Stimulated activated CD8-positive, alpha-beta memory T cell treated with anti-CD3 and anti-CD28 coated beads, Interleukin-7, amount 100 ng/mL, for 1 hour (primary cell): ENCODE measurements at places on chromosomes 16 and 17.

DNA sequence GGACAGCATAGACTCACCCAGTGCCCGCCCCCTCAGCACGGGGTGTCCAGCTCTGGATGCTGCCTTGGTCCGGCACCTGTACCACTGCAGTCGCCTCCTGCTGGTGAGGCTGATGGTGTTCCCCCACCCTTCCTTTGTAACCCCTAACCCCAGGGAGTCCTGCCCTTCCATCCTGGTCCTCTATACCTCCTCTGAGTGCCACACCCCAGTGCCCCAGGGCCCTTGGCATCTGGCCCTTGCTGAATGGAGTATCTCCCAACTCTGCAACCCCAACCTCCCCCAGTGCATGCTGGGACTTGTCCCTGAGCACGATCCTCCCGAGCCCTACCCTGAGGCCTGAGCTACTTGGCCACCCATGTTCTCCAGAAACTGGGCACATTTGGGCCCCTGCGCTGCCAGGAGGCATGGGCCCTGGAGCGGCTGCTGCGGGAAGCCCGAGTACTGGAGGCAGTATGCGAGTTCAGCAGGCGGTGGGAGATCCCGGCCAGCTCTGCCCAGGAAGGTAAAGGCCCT lies 15.8 kb downstream of the RIPOR1 start:
- no peak for DNase-seq

DNA sequence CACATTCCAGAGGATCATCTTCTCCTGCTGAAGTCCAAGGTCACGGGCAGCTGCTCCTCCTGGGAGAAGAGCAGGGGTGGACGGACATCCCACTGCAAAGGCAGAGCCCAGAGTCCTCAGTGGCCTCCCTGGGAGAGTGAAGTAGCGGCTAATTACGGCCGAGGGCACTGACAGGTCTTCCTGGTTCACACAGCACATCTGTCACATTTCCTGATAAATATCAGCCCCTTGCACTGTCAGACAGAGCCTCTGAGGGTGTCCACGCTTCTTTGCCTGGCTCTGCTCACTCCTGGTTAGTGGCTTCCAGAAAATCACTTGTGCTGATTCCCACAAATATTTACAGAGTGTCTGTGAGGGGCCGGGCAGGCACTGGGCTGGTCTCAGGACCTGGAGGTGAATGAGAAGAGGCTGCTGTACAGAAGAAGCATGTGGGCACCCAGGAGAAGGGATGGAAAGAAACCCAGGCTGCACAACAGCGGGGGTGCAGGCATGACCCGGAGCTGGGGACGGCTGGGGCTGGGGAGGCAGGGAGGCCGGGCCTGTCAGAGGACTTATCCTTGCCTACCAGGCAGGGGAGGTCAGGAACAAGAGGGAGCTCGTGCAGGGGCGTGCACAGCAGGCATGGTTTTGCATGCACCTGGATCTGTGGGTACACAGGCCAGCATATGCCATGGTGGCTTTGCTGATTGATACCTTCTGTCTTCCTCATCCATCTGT lies 258.2 kb upstream of the TNRC6C start:
- no peak for DNase-seq

- no peak for DNase-seq
Measured at GRCh38 chr16:65388592-65388991, 266.7 kb upstream of the CDH11 start.

GRCh38 chr16:85243308-85243707 lies 131.0 kb upstream of the CIBAR2 start:
- no peak for DNase-seq

GRCh38 chr17:65551267-65552040 lies 10.0 kb downstream of the AXIN2 start:
- no peak for DNase-seq

DNA sequence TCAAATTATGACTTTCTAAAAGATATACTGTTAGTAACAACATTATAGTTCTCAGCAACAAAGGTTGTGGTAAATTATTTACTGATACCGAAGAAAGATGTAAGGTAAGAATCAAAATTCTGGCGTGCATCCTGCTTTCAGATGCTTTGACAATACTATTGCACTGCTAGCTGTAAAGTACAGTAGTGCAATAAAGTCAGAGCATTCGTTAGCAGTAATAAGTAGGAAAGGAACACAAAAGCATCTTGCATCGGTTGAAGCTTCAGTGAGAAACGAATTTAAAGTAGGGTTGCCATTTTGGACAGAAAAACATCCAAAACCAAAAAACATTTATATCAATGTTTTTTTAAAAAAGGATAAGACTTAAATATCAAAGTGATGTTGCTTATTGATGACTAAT lies 4.0 kb downstream of the SKA2 start:
- DNase-seq = no peak

DNA sequence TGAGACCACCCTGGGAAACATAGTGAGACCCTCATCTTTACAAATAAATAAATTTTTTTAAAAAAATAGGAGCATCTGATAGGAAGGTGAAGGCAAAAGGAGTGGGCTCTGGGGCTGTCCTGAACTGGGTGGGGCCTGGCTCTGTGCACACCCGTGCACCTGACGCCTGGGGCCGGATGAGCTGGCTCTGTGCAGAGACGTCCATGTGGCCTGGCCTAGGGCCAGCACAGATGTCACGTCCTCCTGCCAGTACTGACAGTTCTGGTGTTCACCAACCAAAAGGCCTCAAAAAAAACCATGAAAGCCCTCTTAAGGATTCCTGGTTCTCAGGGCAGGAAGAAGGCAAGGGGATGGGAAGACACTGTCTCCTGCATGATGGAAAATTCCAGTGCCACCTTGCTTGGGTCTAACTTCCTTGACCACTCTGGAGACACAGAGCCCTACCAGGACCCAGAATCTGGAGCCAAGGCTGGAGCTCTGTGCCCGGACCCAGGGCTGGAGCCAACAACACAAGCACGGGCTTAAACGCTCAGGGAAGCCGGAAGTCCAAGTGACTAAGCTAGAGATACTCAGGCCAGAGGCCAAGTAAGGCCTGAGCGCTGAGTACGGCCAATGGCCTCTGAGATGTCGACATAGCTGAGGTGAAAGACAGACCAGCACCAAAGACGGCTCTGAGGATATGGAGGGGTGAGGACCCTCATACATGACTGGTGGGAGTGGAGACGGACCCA lies 32.9 kb downstream of the COPRS start:
- no peak for DNase-seq

- no peak for DNase-seq
Measured at GRCh38 chr16:56944954-56945839, 13.3 kb downstream of the HERPUD1 start.

DNA sequence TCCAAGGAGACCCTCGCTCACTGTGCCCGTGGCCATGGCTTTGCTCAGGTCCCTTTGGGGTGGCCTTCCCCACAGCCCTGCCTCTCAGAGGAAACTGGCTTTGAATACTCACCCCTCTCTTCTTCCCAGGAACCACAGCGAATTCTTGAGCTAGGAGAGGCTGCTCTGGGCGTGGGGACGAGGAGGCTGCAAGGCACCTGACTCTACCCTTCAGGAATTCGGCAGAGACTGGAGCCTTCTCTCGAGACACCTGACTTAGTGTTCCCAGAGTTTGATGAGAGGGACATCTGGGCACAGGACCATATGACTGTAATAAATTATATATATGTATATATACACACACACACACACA lies 6.2 kb downstream of the LLGL2 start:
- DNase-seq = no peak

DNA sequence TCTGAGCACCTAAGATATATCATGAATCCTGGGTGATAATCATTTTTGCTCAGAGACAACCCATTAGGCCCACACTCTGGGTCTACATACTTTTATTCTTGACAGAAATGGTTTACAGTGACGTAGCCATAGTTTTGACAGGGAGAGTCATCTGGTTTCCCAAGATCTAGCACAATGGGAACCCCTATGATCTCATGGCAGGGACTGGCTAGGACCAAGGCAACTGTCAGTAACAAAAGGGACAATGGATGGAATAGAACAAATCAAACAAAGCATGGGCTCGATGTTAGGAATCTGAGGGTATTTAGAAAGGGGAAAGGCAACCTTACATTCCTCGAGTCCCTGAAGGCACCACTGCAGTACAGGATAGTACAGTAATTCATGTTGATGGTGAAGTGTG lies 20.5 kb downstream of the CFAP97D1 start:
- no peak for DNase-seq

DNA sequence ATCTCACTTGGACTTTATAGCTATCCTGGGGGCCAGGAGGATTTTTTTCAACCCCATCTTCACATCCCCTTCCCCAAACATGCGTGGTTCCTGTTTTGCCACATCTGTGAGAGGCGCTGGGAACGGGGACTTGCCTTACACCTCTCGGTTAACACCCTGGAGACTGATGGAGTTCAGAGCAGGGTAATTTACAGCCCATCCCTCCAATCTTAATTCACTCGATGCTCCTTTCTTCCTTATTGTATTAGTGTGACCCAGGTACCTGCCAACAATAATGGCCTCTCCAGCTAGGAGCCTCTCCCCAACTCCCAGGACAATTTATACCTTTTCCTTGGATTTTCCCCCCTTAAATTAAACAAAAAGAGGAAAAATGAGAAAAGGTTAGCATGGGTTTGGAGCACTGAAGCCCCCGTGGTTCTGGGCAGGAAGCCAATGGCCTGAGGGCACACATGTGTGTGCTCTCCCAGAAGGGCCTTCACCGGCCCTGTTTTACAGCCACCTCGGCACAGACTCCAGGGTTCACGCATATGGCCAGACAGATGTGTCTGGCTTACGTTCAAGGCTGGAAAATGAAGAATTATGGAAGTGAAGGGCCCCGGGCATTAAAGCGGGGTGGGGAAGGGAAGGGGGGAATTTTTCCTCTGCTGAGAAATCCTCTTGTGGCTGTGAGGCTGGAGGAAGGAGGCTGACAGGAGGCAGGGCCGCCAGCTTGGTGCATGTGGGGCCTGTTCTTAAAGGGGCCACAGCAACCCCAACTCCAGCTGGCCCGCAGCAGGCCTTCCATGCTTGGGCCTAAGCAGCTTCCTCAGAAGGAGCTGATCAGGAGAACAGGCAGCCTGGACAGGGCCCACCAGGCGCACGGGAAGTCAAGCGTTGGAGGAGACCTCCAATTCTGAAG lies 21.4 kb downstream of the HIC1 start:
- no peak for DNase-seq

- DNase-seq = no peak
Measured at GRCh38 chr17:38464251-38464722, 36.0 kb downstream of the ARHGAP23 start.

DNA sequence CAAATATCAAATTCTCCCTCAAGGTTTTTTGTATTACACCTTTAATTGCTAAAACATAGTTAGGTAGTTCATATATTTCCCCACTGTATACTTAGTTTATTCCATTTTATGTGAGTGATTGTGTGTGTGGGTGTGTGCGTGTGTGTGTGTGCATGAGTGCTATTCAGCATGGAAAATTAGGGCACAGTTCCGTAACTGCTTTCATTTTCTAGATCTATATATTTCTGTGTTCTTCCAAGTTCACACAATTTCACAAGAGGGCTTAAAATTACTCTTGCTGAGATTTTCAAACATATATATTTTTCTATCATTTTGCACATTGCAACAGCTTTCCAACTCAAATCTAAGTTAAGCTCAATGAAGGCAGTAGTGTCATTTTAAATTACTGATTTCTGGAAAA lies 782.9 kb upstream of the SOX9 start:
- no peak for DNase-seq

DNA sequence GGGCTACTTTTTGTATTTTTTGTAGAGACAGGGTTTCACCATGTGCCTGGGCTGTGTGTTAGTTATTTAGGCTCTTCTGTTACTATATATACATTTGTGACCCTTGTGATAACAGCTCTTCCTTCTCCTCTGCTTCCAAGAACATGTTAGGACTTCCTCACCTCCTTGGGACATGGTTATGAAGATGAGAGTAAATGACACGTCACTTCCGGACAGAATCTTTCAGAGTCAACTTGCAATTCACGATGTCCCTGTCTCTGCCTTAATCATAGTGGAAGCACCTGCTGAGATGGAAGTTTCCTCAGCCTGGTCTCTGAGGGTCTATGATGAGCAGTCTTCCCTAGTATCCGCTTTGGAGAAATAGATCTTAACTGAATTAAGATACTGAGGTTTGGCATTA lies 42.9 kb downstream of the CCDC42 start:
- DNase-seq = no peak

- no peak for DNase-seq
Measured at GRCh38 chr16:66416939-66417700, 10.0 kb upstream of the BEAN1 start.

DNA sequence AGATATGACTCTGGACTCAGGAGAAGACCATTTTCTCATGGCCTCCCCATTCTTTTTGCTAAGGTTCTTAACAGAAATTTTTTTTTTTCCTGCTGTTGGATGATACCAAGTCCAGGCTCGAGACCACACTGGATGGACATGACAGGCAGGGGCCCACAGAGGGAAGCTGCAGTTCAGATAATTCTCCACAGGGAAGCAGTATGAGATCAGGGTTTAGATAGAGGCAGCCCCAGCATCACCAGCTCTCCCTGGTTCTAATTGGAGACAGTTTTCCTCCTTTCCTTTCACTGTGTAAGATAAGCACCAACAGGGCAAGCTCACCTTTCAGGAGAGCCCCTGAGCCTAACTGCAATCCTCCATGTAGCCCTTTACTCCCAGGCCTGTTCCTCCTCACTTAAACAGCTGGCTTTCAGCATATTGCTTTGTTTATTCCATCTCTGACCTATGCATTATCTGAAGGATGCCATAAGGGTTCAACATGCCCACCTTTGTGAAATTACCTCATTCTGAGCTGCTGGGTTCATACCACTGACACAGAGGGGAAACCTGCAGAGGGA lies 108.1 kb downstream of the SNX11 start:
- no peak for DNase-seq

DNA sequence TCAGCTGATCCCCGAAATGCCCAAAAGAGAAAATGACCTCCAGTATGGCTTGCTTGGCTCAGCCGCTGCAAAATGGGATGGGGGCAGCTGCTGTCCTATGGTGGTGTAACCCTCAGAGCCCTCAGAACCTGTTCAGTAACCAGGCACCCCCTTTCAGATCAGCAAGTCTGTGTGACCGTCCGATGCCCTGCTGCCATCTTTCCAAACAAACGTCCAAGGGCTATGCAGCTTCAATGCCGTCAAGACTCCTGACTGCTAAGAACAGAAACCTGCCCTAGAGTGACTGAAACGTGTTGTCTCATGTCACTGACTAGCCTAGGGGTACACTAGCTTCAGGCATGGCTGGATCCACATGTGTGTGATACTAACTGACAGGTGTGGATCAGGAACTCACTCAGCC lies 70.4 kb downstream of the GNAO1 start:
- no peak for DNase-seq
